Stimulated activated memory B cell treated with anti-CD40 and anti-IgM and Interleukin-4, amounts not matched to agents 10 μg/mL and 1 μg/mL and 100 μg/mL, for 72 hours (primary cell): ENCODE measurements at places on chromosomes 12 and 14.

GRCh38 chr12:23950775-23951451, 1.4 kb upstream of the SOX5 start:
- peak; percentile 27 for ATAC-seq

DNA sequence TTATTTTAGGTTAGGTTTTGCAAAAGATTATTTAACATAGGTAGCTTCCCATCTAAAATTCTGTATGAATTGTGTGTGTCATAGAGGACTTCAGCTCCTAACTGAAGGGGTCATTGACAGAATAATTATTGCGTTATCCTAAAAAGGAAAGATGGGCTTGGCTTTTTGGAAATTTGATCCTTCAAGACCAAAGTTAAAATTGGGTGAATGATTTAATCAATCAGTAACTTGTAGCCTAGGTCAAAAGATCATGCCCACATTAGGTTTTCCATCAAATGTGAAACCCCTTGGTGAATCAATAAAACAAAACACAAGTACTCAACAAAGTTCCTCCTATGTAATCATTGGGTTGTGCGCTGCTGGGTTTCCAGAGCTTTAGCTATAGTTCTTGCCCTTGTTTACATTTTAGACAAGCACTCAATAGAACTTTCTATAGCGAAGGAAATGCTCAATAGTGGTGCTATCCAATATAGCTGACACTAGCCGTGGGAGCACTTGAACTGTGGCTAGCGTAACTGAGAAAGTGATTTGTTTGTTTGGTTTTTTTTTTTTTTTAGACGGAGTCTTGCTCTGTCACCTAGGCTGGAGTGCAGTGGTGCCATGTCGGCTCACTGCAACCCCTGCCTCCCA, 37.6 kb upstream of the ARHGAP5 start:
- no peak for ATAC-seq

- ATAC-seq, result no peak
Measured at GRCh38 chr12:130240831-130241590, 78.7 kb downstream of the FZD10 start.

DNA sequence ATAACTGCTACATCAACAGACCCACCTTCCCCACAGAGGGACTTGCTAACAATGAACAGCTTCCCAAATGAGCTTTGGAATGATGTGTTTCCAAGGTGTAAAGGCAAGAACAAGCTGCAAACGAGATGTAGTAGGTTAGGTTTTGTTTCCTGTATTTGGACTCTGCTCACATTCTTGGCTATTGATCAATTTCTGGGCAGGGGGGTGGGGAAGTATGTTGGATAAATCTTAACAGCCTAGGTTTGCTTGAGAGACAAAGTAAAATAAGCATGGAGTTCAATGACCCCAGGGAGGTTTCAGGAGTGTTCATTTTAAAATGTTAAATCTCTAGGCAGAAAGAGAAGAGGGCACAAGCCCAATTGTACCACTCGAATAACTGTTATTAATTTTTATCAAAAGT, 146.6 kb downstream of the DPY19L2 start:
- ATAC-seq, result no peak

- peak; percentile 80 for ATAC-seq
Measured at GRCh38 chr14:73245480-73246325, 8.4 kb downstream of the PAPLN start.

DNA sequence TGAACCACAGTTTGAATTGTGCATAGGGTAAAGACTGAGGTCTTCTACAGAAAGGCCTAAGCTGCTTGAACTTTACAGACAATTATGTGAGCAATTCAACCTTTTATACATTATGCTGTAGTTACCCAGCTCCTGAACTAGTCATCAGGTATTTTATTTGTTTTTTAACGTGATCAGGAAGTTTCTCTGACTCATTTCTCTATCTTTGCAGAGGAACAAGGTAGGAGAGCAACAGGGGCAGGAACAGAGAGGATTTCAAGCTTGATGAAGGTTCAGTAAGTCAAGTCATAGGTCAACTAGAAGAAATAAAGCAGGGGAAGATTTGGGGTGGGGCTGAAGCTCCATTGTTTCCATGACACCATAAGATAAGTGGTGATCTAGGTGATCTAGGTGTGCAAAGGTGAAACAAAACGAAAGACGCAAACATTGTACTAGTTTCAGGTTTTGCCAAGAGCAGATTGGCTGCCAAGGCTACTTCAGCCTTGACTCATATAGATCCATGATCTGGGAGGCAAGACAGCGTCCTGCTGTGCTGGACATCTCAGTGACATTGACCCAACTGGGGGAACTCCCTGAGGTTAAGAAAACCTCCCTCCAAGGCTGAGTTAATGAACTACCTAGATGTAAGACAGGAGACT, 198.1 kb downstream of the DAD1 start:
- ATAC-seq, result peak; percentile 77

- no peak for ATAC-seq
Measured at GRCh38 chr12:122503783-122504590, 3.3 kb upstream of the ZCCHC8 start.

GRCh38 chr12:16086462-16086861, 175.3 kb downstream of the DERA start:
- ATAC-seq, result no peak

DNA sequence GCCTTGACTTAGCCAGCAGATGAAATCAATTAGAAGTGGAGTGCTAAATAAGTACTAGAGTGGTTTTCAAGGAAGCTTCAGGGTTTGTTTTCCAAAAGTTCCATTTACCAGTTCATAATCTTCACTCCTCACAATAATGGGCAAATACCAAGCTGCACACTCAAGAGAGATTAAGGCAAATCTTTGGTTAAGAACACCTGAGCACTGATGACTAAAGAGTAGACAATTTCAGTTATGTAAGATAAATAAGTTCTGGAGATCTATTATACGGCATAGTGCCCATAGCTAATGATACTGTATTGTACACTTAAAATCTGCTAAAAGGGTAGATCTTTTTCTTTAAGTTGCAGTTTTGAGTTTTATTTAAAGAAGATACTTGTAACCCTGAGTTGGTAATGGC, 125.0 kb downstream of the ARMH4 start:
- no peak for ATAC-seq

DNA sequence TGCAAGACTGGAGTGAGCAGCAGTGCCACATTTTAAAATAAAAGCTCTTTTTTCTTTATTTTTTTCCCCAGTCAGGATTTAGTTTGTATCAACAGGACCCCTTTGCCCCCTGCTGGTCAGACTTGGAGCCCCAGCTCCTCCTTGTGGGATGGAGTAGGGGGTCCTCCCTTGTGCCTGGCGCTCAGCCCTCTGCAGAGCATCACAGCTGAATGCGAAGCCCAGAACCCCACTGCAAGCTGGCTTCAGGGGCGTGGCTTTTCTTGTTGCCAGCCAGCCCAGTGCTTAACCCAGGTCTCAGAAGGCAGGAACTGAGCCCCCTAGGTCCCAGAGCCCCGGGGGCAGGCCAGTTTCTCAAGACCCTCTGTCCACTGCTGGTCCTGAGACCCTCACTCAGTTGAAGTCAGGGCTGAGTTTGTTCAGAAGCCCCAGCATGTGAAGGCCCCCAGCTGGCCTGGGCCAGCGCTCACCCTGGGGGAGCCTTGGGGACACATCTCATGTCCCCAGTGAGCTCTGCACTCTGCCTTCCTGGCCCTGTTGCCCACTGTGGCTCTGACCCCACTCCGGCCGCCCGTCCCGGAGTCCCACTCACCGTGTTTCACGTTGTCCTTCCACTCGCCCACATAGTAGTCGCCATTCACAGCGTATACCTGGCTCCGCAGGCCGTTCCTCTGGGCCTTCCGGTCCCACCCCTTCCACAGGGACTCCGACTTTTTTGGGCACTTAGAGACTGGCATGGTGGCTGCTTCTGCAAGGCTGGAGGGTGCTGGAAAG, 519 bp downstream of the MORN3 start:
- no peak for ATAC-seq

GRCh38 chr12:48777501-48778400, 11.1 kb downstream of the ADCY6 start:
- no peak for ATAC-seq

DNA sequence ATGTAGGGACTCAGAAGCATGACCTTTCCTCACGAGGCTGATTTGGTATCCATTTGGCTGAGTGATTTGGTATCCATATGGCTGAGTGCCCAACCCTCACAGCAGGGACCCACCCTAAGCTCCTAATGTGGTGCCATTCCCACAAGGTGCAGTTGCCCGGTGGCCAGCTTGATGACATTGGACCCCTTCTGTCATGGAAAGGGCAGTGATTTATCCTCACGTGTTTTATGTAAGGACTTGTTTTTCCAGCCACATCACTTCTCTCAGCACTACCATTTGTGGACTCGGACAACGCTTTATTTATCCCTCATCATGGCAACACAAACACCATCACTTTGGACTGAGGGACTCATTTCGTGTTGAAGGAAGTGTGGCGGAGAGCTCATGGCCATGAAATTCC, 8.5 kb upstream of the CDC42BPB start:
- no peak for ATAC-seq

DNA sequence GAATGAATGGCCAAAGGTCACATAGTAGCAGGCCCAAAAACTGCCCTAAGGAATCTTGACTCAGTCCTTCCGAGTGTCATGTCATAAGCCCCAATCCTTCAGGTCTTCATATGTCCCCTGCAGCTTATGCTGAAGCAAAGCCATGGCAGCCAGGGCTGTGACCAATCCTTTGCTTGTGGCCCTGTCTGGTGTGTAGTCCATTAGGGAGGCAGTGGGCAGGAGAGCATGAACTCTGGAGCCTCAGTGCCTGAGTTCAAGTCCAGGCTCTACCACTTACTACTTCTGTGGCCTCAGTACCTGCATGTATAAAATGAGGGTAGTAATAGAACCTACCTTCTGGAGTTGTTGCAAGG, 20.3 kb downstream of the PLEKHG3 start:
- no peak for ATAC-seq

GRCh38 chr14:96221841-96222240, 17.2 kb downstream of the BDKRB2 start:
- ATAC-seq, result no peak

- ATAC-seq, result no peak
Measured at GRCh38 chr12:20272161-20272560, 96.2 kb upstream of the PDE3A start.

- ATAC-seq, result no peak
Measured at GRCh38 chr12:66813137-66813892, 134.4 kb upstream of the GRIP1 start.

DNA sequence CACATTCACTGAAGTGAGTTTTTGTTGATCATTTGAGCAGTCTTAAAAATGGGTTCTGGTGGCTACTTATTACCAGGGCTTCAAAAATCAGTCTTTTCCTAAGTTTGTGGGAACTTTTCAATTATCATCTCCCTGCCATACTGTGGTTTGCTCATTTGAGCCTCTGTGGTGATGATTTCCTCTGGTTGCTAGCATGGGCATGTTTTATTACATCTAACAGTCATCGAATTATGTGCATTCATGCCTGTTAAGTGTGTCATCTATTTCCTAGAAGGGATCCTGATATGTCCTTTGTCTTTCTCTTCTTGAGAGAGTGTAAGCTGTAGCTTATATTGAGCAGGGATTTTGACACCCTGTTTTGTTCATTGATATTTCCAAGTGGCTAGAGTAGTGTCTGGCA, 116.8 kb downstream of the WIF1 start:
- ATAC-seq, result no peak

GRCh38 chr12:20604408-20605067, 90.6 kb upstream of the SLCO1C1 start:
- ATAC-seq, result no peak

- no peak for ATAC-seq
Measured at GRCh38 chr14:74921987-74922751, 891 bp downstream of the RPS6KL1 start.

DNA sequence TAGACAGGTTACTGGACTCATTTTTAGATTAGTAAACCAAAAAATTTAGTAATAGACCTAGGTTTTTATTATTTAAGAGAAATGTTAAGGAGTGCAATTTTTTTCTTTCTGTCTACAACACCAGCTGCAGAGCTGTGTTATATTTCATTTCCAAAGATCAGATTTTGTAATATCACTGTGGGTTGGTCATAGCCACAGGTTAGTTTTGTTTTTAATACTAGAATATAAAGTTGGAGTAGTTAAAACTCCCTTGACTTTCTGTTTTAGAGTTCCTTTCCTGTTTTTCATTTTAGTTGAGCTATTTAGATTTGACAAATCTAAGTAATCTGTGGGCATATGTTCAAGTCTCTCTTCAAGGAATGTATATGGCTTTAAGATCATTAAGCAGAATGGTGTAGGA, 30.7 kb upstream of the GARIN2 start:
- no peak for ATAC-seq

DNA sequence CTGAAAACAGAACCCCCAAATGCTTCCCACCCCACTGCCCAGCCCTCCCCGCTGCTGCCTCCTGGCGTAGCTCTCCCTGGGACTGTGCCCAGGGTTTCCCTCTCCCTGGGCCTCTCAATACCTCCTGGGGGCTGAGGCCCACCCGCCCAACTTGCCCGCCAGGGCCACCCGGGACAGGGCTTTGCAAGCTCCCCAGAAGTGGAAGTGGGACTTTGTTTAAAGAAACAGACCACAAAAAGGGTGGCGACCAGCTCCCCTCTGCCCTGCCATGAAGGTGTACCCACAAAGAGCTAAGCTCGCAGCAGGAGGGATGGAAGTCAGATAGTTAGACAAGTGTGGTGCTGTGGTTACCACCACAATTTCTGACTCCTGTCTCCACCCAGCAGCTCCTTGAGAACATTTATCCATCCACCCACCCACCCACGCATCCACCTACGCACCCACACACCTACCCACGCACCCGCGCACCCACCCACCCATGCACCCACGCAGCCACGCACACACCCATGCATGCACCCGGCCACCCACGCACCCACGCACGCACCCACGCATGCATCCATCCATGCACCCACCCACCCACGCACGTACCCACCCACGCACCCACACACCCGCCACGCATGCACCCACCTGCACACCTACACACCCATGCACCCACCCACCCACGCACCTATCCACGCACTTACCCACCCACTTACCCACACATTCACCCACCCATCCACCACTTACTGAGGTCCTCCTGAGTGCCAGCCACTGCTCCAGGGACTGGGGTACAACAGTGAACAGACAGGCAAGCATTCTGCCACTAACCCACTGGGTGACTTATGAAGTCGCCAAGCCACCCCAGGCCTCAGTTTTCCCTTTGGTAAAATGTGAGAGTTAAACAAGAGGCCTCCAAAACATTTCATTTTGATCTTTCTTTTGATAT, 127.3 kb downstream of the SCARB1 start:
- peak; percentile 53 for ATAC-seq

- ATAC-seq, result no peak
Measured at GRCh38 chr12:88921434-88921833, 341.2 kb upstream of the KITLG start.

- ATAC-seq, result no peak
Measured at GRCh38 chr14:65239143-65239937, 137.0 kb upstream of the MAX start.

DNA sequence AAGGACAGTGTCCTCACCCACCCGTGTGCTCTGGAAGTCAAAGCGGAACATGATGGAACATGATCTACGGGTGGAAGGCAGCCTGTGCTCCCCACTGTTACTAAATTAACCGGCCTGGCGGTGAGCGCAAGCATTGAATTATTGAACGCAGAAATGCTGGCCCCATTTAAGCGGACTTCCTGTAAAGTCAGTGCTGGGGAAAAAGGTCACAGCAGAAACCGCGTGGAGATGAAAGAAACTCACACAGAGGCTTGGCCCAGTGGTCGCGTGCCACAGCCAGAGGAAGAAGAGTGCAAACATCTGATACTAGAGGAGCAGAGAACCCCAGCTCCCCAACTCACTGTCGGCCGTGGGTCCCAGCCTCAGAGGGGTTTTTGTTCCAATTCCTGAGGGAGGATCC, 321.2 kb downstream of the ADGRD1 start:
- ATAC-seq, result no peak
